Adrenal gland (tissue), 19 donors: ENCODE measurements at places on chromosomes 1 and 21. TPM values are rescaled to one million over a fixed set of nuclear protein-coding genes. Genes with fewer than 3 reads are reported as not detected.
A peak's percentile ranks its signal among the peaks of the same experiment; 100 is the strongest.

S100A3 gene
- total RNA-seq, result not detected

SPRR5 gene
- total RNA-seq, result not detected

CELF3 gene
- total RNA-seq, result not detected

FCER1G gene
- 46.7 TPM for total RNA-seq

DNA sequence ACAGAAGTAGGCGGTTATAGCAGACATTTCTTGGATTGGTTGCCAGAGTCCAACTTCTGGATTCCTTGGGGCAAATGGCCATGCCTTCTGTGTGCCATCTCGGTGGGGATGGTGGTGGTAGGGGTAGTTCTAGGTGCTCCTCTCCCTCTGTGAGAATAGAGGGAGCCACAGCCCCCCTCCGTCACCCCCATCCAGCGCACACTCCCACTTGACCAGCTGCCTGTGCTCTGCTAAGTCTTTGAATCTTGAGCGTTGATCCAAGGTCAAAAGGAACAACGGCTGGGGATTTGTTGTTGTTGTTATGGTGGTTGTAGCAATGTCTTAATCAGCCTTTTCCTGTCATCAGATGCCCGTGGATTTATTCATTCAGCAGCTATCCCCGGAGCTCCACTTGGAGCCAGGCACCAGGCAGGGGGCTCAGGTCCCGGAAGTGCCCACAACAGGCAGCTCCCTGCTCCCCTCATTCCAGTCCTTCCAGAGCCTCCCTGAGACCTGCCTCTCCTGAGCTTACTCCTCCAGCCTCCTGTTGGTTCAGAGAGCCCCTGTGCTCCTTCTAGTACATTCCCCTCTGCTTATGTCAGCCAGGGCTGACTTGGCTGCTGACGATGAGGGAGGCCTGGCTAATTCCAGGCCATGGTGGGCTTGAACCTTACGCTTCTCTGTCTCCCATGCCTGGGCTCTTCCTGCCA, 146.6 kb upstream of the WNT4 start:
- no peak for DNase-seq

GRCh38 chr1:17844185-17844826, 89.2 kb downstream of the ACTL8 start:
- DNase-seq, result no peak

- no peak for DNase-seq
Measured at GRCh38 chr1:93770640-93771039, 89.0 kb upstream of the BCAR3 start.

DNA sequence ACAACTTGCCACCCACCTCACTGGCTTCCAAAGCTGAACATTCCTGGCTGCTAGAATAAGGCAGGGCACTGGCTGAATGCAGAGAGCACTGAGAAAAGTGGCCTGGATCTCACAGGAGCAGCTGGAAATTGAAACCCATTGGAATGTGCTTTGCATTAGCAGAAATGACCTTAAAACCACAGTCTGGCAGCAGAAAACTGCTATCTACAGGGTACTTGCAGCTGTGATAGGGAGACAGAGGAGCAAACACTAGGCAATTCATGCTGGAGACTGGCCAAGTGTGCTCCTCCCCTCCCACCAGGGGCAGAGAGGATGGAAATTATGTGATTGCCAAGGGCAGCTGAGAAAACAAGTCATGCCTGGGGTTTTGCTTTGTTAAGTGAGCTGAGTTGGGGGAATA, 47.2 kb downstream of the HSD3B1 start:
- DNase-seq, result peak; percentile 80

GRCh38 chr1:36380143-36380619, 5.5 kb downstream of the STK40 start:
- no peak for DNase-seq

GRCh38 chr1:201904579-201904978, 15.9 kb downstream of the SHISA4 start:
- no peak for DNase-seq

DNA sequence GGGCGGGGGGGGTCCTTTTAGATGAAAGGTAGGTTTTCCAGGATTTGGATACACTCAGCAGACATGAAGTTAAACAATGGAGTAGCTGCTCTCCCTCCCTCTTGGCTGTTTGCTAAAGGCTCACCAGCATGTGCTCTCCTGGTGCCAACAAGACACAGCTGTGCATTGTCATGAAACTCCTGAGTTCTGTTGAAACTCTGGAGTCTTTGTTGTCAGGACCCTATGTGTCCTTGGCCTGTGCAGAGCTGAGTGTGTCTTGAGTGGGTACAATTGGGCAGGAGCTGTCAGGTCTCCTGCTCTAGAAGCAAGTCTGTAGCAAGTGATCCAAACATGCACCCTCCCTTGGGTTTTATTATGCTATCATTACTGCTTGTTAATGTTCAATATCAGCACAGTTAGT, 12.7 kb downstream of the TBX19 start:
- no peak for DNase-seq

GRCh38 chr1:1177452-1178206, 3.9 kb downstream of the TTLL10 start:
- no peak for DNase-seq

- peak; percentile 53 for DNase-seq
Measured at GRCh38 chr1:79353224-79353623, 346.7 kb upstream of the ADGRL4 start.

DNA sequence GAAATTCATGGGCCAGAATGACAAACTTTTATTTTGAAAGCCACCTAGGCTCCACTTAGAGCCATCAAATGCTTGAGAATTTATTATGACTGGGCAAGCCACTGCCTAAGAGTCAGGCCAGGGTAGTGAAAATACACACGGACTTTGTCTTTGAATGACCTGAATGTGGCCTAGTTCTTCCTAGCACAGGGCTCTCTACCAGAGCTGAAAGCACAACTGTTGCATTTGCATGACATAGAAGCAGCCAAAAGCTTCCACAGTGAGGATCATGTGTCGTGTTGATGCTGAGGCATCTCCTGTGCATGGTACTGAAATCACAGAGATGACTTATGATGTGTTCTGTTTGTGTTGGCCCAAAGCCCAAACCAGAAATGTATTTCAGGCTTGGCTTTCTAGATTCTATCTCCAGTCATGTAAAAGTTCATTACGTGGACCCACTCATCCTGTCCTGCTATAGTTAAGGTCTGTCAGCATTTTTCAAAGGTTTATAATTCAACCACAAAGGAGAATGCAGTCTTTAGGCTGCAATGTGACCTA, 164.0 kb upstream of the UBE2U start:
- peak; percentile 64 for DNase-seq

GRCh38 chr1:182614796-182615454, 10.7 kb upstream of the RGS16 start:
- peak; percentile 96 for DNase-seq

DNA sequence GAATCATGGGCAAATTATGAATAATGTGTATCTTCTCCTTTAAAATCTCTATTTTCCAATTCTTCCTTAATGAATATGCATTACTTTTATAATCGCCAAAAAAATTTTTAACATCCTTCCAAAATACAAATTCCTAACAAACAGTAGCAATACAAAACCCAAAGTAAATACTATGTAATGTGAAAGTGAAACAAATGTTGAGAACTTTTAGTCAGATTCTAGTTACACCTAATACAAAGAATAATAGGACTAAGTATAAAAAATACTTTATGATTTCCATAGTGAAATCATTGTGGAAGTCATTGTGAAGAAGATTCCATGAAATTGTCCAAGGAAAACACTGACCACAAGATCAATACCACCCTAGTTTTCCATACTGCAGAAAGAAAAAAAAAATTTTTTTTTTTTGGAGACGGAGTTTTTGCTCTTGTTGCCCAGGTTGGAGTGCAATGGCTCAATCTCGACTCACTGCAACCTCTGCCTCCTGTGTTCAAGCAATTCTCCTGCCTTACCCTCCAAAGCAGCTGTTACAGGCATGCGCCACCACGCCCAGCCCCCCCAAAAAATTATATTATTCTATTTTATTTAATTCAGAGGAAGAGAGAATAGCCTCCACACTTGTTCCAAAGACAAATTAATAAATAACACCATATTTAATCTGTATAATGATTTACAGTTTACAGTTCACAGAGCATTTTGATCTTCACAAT, 11.8 kb downstream of the TESK2 start:
- no peak for DNase-seq

DNA sequence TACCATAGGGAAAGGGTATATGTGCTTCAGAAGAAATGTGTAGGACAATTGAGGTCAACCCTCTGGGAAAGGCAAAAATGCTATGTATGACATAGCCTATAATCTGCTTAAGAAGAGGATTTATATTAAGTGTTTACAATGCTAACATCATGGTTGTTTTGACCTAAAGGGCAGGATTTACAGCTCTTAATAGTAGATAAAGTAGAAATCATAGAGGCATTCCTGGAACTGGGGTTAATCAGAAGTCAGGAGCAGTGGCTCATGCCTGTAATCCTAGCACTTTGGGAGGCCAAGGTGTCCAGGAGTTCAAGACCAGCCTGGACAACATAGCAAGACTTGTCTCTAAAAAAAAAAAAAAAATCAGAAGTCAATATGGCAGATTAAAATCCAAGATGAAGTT, 8.7 kb upstream of the RPL11 start:
- DNase-seq, result no peak
